ENCODE measurements at places on chromosomes 13 and 19. TPM values are rescaled to one million over a fixed set of nuclear protein-coding genes. Genes with fewer than 3 reads are reported as not detected.

GRCh38 chr13:113091211-113091771 lies 14.3 kb upstream of the F7 start:
- no peak overlapping the region for H3K4me3 ChIP-seq
- DNase-seq = no peak
- no peak overlapping the region for H3K27ac ChIP-seq
- H3K36me3 ChIP-seq = no peaks in the 10 kb centered on the region
- H3K4me1 ChIP-seq = no peaks in the 10 kb centered on the region

GRCh38 chr19:2115324-2115723 lies 18.6 kb downstream of the IZUMO4 start:
- no peak for DNase-seq
- H3K4me1 ChIP-seq = no peaks in the 10 kb centered on the region
- no peak overlapping the region for H3K27ac ChIP-seq
- no peak overlapping the region for H3K4me3 ChIP-seq
- H3K27me3 ChIP-seq = no peaks in the 10 kb centered on the region

DNA sequence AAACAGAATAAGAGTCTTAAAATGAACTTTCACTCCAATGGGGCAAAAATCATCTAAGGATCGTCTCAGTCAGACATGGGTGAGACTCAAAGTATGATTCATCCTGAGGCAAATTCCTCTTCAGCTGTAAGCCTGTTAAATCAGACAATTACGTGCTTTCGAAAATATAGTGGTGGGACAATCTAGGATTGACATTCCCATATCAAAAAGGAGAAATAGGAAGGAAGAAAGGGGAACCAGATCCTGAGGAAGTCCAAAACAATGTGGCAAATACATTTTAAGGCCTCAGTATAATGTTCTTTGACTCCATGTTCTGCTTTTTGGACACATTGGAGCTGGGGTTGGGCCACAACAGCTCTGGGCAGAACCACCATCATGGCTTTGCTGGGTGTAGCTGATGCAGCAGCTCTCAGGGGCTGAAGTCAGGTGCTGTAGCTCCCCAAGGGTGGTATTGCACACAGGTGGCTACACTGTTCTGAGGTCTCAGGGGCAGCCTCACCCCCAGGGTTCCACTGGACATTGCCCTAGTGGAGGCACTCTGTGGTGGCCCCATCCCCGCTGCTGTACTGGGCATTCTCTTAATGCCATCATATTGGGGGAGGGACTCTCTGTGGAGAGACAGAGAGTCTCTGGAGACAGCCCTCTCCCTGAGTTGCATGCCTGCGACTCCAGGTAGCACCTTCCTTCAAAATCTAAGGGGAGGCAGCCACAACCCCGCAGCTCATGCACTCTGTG lies 5.7 kb upstream of the FPR3 start:
- H3K4me3 ChIP-seq = no peak overlapping the region
- H3K27ac ChIP-seq = no peak overlapping the region
- H3K4me1 ChIP-seq = no peaks in the 10 kb centered on the region

DNA sequence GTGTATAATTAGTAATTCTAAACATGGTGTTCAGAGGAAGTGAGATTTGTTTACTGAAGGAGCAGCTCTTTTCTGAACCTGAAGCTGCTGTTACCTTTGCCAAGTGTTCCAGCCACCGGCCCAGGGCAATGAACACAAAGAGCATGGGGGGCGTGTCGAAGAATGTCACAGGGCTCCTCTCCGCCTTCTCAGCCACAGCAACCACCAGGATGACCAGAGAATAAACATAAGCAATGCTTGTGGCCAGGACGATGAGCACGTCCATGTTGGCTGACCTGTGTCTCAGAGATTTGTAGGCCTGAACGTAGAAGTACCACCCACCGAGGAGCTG lies 53.1 kb downstream of the ATP7B start:
- no peak overlapping the region for H3K27ac ChIP-seq
- H3K4me3 ChIP-seq = no peak overlapping the region
- H3K4me1 ChIP-seq = peaks cover 57% of the 10 kb centered on the region
- no peaks in the 10 kb centered on the region for H3K36me3 ChIP-seq
- H3K27me3 ChIP-seq = no peaks in the 10 kb centered on the region

DNA sequence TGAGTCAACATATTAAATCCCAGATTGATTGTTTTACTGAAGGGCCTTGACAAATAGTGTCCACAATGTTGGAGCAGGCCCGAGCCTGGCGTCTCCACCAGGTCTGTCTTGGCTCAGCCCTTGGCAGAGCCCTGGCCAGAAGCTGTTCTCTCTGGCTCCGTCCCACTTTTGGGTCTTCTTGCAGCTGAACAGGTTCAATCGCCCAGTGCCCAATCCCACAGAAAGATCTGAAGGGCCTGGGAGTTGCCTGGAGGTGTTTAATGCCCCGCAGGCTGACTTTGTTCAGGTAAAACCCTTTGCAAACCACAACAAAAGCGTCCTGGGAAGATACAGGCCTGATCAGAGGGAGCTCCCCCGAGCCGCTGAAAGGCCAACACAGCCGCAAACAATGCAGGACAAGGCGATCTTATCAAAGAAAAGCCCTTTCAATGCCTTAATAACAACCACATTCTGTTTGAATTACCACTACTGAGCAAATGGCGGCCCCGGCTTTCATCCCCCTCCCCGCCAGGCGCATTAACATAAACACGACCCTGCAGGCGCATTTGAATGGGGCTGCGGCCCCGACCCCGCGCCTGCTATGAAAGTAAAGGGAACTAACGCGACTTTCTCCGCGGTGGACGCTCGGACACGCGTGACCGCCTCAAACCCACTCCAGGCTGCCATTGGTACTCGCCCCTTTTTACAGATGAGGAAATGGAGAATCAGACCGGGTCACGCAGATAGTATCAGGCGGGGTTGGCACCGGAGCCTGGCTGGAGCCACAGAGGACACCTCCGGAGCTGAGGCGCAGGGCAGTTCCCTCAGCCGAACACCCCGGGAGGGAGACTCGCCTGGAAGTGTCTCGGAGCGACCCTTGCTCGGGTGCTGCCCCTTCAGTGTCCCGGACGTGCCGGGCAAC lies 3.1 kb downstream of the CDX2 start:
- DNase-seq = no peak
- H3K4me3 ChIP-seq = no peak overlapping the region
- no peaks in the 10 kb centered on the region for H3K4me1 ChIP-seq
- no peak overlapping the region for H3K27ac ChIP-seq

GRCh38 chr13:111876506-111876905 lies 190.4 kb upstream of the SOX1 start:
- no peak overlapping the region for H3K27ac ChIP-seq
- no peak overlapping the region for H3K4me3 ChIP-seq
- no peaks in the 10 kb centered on the region for H3K36me3 ChIP-seq
- no peak for DNase-seq
- no peaks in the 10 kb centered on the region for H3K27me3 ChIP-seq

DNA sequence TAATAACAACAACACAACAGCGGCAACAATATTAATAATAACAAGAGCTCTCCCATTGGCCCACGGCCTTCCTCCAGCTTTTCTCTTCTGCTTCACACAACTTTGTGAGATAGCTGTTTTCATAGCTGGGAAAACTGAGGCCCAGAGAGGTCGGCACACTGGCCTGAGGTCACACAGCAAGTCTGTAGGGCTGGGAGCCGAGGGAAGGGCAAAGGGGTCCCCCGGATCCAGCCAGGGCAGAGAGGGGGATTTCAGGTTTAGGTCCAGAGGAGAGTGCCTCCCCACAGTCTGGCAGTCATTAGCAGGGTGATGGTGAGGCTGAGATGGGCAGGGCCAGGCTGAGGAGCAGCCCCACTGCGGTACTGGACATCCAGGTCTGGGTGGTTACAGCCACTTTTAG lies 9.0 kb upstream of the CADM4 start:
- H3K4me1 ChIP-seq = peaks cover 2% of the 10 kb centered on the region
- DNase-seq = no peak
- H3K36me3 ChIP-seq = peaks cover 35% of the 10 kb centered on the region
- no peak overlapping the region for H3K4me3 ChIP-seq
- H3K27ac ChIP-seq = no peak overlapping the region

DNA sequence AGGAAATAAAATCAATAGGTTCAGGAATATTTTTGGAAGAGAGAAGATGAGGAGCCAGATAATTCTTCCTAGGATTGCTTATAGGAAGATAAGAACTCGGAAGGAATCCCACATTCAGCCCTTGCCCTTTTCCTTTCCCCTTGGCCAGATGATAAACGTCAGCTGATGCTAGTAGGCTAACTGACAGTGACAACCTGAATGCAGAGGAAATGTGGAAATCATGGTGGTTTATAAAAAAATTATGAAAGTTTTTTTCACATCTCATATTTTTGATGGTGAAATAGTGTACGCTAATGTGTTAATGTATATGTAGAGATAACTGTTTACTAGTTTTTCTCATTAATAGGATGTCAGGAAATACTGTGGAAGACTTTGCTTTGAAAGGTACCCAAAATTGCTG lies 56.9 kb downstream of the EDNRB start:
- H3K27ac ChIP-seq = no peak overlapping the region
- DNase-seq = no peak
- H3K36me3 ChIP-seq = no peaks in the 10 kb centered on the region
- no peak overlapping the region for H3K4me3 ChIP-seq

DNA sequence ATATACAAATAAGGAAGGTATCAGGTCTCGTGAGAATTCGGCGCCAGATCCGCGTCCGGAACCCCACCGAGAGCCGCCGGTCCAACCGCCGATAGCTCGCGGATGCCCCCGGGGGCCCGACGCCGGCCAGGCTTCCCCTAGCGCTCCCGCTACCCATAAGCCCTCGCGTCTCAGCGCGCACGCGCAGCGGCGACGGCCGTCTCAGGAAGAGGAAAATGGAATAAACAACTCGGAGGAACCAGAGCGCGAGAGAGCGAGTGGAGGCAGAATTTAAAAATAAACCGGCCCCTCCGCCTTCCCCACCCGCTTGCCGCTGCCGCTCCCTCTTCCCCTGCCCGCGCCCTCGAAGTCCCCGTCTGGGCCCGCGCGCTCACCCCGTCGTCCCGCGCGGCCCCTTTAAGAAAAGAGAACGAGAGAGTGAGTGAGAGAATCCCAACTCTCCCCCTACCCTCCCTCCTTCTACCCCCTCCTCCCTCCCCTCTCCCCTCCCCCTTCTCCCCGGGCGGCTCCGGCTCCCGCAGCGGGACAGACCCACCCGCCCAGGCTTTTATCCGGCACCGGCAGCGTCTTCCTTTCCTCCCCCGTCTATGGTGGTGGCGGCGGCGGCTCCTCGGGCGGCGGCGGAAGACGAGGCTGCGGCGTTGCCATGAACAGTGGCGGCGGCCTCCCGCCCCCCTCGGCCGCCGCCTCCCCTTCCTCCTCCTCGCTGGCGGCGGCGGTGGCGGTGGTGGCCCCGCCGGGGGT lies at the start of gene PAN3:
Gene PAN3 (plus strand): TSS at position 534 of the 744 bp plus-strand sequence. CDS start 113 bp downstream, at position 647.
- H3K36me3 ChIP-seq = peaks cover 12% of the 10 kb centered on the region
- H3K27me3 ChIP-seq = no peaks in the 10 kb centered on the region

ZNF536 gene
- not detected for total RNA-seq

DIAPH3 gene
- total RNA-seq = 30.1 TPM

ZSCAN4 gene
- total RNA-seq = not detected

SIGLEC12 gene
- total RNA-seq = 4.5 TPM

TMEM150B gene
- 0.46 TPM for total RNA-seq
